ENCODE measurements at places on chromosomes 2 and 18.

DNA sequence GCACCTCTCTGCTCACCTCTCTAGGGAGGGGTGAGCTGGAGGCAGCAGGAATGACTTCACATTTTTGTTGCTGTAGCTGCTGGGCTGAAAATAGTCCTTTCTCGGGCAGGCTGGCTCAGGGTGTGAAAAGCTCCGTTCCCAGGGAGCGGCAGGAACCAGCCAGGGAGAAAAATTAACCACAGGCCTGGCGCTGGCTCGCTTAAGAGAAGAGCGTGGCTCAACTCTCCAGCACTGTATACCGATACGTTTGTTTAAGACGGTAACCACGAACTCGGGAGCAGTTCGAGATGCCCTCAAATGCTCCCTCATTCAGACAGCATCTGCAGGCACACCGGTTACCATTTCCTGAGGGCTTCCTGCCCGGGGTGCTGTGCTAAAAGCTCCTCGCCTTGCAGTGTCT is 129.6 kb downstream of the CELF4 start:
- no peak for DNase-seq

DNA sequence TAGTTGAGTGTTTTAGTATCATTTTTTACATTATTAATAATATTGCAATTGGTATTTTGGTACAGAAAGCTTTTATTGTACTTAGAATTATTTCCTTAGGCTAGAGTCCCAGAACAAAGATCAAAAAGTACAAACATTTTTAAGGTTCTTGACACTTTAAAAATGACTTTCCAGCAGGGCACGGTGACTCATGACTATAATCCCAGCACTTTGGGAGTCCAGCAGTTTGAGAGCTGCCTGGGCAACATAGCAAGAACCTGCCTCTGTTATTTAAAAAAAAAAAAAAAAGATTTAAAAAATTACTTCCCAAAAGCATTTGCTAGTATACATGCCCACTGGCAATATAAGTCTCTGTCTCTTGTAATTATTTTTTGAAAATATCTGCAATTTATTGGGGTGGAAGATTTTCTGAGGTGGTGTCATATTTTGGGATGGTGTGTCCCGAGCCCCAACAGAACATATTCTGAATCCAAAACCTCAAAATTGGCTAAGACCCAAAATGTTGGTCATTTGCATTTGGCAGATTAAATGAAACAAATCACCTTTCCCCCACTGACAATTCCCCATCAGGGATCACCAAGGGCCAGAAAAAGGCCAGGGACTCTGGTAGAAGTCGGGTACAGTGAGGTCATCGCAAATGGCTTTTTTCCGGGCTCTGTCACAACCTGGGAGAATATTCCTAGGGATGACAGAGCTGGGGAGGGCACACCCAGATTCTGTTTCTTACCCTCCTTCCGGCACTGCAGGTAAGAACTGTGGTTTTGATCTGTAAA is 42.1 kb downstream of the NIFK start:
- no peak for DNase-seq

GRCh38 chr2:10559101-10559500 is 111.0 kb upstream of the ODC1 start:
- no peak for DNase-seq

- DNase-seq: no peak
Measured at GRCh38 chr2:240463866-240464481, 28.5 kb downstream of the GPC1 start.

- no peak for DNase-seq
Measured at GRCh38 chr2:161571051-161571429, 53.2 kb upstream of the SLC4A10 start.

DNA sequence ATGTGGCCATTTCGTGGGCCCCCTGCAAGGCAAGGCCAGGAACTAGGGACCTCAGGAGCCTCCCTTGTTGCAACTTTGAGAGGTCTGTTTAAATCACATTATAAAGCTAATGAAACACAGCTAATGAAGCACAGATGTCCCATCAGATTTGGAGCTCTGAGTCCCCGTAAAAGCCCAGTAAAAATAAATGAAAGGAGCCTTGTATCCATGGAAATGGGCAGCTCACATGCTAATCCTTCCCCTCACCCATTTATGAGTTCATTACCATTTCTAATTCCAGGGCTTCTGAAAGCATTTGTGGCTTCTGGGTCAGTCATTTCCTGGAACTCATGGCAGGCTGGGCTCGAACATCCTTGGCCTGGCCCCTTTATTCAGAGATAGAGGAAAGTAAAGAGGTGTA is 274.8 kb downstream of the SS18 start:
- no peak for DNase-seq

- DNase-seq: peak; percentile 82
Measured at GRCh38 chr2:50529600-50530218, 502.2 kb downstream of the NRXN1 start.

- peak; percentile 87 for DNase-seq
Measured at GRCh38 chr18:23244401-23244800, 109.1 kb downstream of the CABLES1 start.

- DNase-seq: no peak
Measured at GRCh38 chr2:219081701-219082331, 21.1 kb upstream of the IHH start.

GRCh38 chr2:3110994-3111666 is 266.5 kb downstream of the EIPR1 start:
- no peak for DNase-seq

DNA sequence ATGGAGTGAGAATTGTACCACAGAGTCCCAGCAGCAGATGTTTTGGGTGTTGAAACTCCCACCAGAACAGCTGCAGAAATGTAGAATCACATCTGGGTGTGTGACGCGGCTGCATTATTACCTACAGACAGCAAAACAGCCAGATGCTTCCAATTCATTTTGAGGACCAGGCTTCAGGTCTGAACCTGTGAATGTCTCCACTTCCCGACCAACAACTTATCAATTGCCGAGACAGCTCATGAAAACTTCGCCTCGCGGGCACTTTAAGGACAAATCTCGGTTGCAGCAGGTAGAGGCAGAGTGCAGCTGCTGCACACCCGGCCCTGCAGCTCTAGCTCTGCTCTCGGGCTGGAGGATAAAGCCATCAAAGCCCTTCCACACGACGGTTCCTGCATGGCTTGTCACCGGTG is 202.0 kb downstream of the HRH4 start:
- DNase-seq: no peak

GRCh38 chr2:206259376-206260187 is 14.9 kb upstream of the ZDBF2 start:
- no peak for DNase-seq

- no peak for DNase-seq
Measured at GRCh38 chr2:239157269-239157668, 243.6 kb downstream of the HDAC4 start.

DNA sequence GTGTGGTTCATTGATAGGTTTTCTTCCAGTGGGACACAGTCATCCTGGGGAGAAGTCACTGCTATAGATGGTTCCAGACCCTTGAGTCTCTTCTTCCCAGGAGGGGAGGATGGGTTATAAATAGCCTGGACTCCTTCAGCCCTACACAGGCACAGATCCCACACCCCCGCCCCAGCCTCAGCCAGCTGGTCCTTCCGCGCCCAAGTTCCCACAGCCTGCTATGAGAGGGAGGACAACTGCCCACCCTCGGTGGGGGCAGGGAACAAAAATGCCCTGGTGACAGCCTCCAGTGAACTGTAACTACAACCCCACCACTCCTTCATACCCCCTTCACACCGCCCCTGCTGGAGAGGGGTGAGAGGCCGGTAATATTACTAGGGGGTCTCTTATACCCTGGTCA is 3.2 kb downstream of the ZBTB7C start:
- no peak for DNase-seq

DNA sequence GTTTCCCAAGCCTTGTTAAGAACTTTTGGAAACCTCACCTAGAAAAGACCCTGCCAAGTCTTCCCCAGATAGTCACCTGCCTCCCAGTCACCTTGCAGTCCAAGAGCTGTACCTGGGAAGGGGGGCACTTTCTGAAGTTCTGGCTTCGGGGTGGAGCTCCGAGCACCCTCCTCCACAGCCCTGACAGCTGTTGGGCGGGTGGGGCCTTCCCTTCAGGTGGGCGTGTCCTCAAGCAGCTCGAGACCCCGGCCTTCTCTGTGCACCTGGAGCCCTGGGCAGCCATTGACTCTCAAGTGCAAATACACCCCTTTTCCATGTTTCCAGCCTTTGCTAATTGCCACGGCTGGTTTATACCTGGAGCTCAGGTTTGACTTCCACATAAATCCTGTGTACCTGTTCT is 37.0 kb upstream of the IGFBP5 start:
- no peak for DNase-seq

GRCh38 chr2:134319596-134320254 is 65.9 kb downstream of the MGAT5 start:
- no peak for DNase-seq

GRCh38 chr2:137838255-137839092 is 125.8 kb upstream of the HNMT start:
- peak; percentile 62 for DNase-seq

GRCh38 chr18:40810372-40810771 is 1144.7 kb upstream of the PIK3C3 start:
- no peak for DNase-seq

Measured in NCI-H1694 treated with DMSO at 0.1 percent for 48 hours (cell line).